Stimulated activated CD4-positive, alpha-beta T cell treated with anti-CD3 and anti-CD28 coated beads, Interleukin-15, amount 100 ng/mL, for 48 hours (primary cell): ENCODE measurements at places on chromosomes 4 and X.
A peak's percentile ranks its signal among the peaks of the same experiment; 100 is the strongest.

- no peak for DNase-seq
Measured at GRCh38 chrX:10040961-10041360, 73.8 kb downstream of the CLDN34 start.

DNA sequence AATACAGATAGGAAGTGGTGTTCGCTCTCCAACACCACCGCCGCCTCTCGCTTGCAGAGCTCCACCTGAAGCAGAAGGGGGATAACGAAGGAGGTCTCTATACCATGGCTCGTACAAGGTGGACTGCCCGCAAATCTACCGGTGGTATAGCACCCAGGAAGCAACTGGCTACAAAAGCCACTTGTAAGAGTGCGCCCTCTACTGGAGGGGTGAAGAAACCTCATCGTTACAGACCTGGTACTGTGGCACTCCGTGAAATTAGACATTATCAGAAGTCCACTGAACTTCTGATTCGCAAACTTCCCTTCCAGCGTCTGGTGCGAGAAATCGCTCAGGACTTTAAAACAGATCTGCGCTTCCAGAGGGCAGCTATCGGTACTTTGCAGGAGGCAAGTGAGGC lies 5.2 kb upstream of the BMP15 start:
- peak; percentile 10 for DNase-seq

- no peak for DNase-seq
Measured at GRCh38 chr4:80005863-80006262, 67.2 kb downstream of the ANTXR2 start.

DNA sequence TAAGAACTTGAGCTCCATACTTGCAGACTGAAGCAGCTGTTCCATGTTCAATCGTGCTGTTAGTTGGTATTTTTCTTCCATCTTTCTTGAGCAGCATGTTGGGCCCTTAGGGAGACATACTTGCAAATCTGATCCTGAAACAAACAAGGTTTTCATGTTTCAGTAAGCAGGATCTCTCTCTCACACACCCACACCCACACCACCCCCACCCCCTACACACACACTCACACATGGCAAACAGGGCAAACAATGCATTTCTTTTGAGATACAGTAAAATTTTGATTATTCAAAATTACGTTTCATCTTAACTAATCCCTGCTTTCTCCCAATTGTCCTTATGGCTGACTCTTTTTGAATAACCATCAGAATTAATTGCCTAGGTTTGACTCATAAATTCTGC lies 32.3 kb downstream of the GPC3 start:
- DNase-seq: no peak

- no peak for DNase-seq
Measured at GRCh38 chr4:24179201-24179840, 289.5 kb upstream of the PPARGC1A start.

- DNase-seq: no peak
Measured at GRCh38 chrX:48196745-48197201, at the start of gene SSX5. SSX5 (minus strand) TSS chrX:48196795; CDS start chrX:48195358, 1,437 bp downstream.

- DNase-seq: no peak
Measured at GRCh38 chrX:4197971-4198370, 484.5 kb upstream of the PRKX start.

DNA sequence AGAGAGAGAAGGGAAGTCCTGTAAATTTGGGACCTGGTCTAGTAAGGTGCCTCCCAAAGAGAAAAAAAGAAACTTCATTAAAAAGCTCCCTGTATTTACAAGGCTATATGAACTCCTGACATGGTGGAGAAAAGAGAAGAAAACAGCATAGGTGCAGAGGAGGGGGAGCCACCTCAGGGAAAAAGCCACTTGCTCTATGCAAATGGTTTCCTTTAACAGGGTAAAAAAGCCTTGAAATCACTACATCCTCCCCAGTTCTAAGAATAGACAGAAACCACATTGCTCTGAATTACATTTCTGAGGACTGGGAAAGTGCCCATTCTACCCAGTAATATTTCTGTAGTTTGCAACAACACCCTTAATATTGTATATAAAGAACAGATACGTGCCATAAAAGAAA lies 165.5 kb downstream of the KLF8 start:
- DNase-seq: no peak

DNA sequence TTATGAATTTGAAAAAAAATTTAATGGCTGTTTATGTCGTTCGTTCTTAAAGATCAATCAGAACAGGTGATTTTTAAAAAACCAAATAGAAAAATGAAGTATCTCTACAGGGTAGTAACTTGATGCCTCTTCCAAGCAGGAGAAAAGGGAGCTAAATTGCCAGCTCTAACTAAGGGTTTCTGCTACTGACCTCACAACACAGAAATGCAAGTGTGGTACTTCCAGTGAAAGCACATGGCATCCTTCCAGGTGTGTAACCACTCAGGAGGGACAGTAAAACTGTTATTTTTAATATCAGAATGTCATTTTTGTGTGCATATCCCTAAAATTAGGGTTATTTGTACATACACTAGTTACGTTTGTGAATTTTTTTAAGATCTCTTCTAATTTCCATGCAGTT lies 116.8 kb upstream of the ZCCHC13 start:
- DNase-seq: no peak

DNA sequence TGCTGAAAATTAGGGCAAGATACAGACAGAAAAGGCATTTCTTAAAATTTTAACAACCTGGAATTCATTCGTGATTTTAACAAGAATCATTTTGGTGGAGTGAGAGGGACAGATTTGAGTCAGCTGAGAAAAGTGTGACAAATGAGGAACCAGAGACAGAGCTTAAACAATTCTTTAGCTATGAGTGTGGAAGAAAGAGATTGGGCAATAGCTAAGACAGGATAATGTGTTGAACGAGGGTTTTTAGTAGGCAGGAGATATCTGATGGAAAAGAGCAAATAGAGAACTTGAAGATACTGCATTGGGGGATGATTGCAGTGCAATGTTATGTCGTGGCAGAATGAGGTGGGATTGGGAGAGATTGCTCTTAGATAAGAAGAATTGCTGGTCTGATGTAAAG lies 164.2 kb upstream of the SPRY1 start:
- DNase-seq: no peak

- no peak for DNase-seq
Measured at GRCh38 chrX:71453056-71453455, 79.8 kb upstream of the OGT start.

- DNase-seq: no peak
Measured at GRCh38 chr4:113051361-113051760, 1.9 kb downstream of the ANK2 start.

GRCh38 chr4:173012608-173013007 lies 156.0 kb upstream of the GALNT7 start:
- no peak for DNase-seq

DNA sequence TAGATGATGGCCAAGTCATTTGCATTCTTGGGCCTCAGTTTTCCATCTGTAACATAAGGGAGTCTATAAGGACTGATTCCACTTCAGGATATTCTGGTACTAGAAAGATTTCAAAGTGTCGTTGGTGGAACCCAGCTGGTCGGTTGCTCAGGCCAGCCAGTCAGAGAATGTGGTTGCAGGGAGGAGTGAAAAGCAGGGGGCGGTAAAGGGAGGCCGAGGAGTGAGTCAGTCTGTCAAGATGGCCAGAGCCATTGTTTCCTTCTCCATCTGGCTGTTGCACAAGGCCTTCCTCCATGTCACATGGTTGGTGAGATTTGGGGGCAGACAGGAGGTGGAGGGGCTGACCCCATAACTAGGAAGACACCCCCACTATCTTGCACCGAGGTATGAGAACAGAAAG lies 38.2 kb downstream of the STARD8 start:
- DNase-seq: no peak

- DNase-seq: no peak
Measured at GRCh38 chr4:76339364-76339763, 32.8 kb downstream of the STBD1 start.

DNA sequence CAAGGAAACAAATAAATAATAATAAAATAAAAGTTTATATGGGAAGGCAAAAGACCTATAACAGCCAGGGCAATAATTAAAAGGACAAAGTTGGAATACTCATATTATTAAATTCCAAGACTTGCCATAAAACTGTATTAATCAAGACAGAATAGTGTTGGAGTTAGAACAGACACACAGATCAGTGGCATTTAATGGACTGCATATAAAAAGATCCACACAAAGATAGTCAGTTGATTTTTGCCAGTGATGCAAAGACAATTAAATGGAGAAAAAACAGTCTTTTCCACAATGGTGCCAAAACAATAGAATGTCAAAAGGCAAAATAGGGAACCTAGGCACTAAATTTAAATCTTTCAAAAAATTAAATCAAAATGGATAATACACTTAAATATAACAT lies 587.1 kb upstream of the GRIA3 start:
- no peak for DNase-seq

DNA sequence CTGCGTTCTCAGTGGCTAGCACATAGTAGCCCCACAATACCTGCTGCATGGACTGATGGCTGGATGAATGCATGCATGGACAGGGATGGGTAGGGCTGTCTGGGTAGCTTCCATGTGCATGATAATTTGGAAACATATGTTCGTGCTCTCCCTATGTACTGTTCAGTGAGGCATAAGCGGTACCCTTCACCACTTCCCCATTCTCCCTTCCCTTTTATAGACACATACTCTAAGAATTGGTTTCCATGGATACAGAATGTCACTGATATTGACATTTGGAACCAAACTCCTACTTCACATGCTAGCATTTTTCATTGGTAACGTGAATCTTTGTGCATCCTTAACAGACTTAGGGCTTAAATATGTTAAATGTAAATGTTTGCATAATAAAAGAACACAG lies 20.4 kb downstream of the USP46 start:
- DNase-seq: no peak

DNA sequence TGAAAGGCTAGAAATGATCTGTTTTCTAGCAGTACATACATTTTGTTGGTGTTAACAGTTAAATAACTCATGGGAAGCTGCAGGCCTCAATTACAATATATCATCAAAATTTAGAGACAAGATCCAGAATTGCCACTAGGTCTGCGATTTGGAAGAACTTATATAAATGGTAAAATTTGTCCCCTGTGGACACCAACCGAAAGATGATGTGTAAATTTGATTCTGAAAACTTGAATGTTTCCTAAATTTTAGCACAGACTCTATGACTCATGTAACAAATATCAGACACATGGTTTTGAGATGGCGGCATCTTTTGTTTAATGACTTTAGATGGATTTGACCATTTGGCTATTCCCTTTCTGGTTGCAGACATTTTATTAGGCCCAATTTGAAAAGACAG lies 6.0 kb upstream of the HPGDS start:
- DNase-seq: no peak

GRCh38 chrX:57643698-57644097 lies 36.4 kb downstream of the NLRP2B start:
- no peak for DNase-seq

DNA sequence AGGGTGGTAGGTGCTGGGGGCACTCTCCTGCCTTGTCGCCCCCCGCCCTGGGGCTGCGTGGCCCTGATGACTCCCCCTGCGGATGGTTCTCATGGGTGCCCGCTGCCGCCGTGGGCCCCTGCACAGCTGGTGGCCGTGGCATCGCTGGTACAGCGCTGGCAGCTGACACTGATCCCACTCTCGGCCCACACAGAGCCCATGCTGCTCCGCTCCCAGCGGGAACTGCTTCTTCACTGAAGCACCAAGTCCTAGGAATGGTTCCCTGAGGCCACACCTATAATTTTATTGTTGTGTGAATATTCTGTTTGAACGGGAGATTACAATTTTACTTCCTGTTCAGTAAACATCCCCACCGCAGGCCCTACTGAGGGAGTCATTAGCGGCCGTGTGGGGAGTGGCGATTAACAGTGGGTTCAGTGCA lies 138.6 kb upstream of the NKX1-1 start:
- DNase-seq: no peak

- DNase-seq: no peak
Measured at GRCh38 chr4:188138227-188138626, 1.0 kb upstream of the TRIML1 start.
